ENCODE measurements at places on chromosomes 16 and 17. TPM values are rescaled to one million over a fixed set of nuclear protein-coding genes. Genes with fewer than 3 reads are reported as not detected.

DNA sequence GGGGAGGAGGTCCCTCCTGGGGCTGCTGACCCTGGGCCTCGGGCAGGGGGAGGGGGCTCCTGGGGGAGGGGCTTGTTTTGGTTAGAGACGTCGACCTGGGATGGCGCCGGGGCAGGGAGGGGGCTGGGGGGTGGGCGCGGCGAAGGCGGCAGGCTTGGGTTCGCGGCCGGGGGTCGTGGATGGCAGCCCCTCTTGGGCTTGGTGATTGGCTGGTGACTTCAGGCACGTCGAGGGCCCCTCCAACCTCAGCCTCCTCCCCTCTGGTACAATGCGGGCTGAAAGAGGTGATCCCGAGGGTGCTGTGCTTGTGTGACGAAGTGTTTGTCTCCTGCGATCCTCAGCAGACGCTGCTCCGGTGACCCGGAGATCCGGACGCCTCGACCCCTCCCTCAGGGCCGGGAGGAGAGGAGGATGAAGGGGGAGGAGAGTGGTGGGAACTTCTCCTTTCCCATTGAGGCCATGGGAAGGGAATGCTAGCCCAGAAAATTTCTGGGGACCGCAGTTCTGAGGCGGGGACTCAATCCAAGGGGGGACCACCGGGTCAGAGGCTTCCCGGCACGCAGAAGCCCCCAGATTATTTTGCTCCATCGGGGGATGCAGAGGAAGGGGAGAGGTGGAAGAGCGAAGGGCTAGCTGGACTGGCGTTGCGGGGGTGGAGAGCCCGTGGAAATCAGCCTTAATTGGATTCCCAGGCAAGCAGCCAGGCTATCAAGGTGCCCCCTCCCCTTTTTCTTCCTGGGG, 43.9 kb downstream of the RAI1 start:
- DNase-seq: no peak

- peak; percentile 42 for DNase-seq
Observed at GRCh38 chr16:57694725-57695679, at the start of gene DRC7. TSS of gene DRC7 (plus strand) at chr16:57694806. CDS start at chr16:57697950, 3,144 bp downstream.

DNA sequence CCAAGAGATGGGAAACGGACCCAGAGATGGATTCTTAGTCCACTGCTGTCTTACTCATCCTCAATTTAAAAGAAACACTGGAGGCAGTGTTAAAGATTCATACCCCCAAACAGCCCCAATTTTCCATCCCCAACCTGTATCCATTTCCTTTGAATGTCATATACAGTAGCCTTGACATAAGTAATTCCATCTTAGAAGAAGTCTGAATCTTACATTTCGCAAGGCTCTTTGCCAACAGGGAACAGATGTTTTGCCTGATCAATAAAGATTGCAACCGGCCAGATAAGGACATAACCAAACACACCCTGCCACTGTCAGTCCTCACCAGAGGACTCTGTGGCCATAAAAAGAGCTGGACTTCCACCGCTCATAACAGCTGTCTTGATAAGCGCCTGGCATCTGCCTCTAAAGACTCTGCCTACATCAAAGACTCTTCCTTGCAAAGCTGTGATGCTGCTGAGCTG, 59.0 kb upstream of the MED9 start:
- no peak for DNase-seq

DNA sequence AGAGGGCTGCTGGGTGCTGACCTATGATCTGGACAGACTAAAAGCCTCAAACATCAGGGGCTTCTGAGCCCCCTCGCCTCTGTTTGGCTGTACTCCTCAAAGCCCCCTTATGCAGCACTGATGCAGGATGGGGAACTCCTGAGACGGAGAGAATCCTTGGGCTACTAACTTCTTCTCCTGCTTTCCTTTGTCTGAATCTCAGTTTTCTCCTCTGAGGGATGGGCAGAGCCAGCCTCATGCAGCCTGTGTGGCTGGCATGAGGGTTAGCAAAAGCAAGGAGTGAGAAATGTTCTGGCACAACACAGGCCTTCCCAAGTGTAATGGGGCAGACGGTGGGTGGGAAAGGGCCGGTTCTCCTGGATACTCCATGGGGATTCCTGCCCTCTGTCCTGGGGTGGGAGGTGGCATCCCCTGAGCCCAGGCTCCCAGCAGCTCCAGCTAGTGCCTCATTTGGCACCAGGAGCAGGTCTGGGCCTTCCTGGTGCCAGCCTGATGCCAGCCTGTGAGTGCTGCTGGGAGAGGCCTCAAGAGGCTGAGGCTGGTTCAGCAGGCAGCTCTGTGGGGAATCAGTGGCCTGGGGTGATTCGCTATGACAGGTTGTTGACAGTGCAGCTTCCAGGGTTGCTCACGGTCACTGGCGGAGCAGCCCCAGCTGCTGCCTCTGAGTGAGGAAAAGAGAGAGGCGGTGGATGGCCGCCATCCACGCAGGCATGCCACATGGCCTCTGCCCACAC, 4.0 kb upstream of the BRD7 start:
- peak; percentile 75 for DNase-seq

The SEPTIN1 gene
- total RNA-seq: not detected

GRCh38 chr16:73544826-73545225, 496.9 kb upstream of the ZFHX3 start:
- DNase-seq: no peak

DNA sequence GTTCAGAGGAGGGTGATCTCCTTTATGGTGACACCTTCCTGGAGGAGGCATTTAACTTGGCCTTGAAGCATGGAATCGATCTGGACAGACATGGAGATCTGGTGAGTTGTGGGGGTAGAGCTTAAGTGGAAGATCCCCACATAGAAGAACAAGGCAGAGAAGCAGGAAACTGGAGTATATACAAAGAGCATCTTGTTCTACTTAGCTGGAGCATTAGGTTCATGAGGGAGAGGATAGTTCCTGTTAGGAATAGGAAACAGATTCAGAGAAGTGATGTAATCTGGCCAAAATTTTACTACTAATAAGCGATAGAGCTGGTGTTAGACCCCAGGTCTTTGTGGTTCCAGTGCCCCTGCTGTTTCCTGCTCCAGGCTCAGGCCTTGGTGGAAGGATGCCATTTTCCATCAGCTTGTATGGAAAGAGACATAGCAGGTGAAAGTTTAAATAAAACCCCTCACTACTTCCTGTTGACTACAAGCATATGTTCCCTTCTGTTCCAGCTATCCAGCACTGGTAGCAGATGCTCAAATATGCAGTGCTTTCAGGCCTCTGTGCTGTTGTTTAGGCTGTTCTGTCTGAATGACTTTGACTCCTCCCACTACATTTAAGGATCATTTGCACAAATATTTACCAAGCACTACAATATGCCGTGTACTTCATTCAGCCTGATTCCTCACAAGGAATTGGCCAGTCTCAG, 9.4 kb downstream of the RPAIN start:
- no peak for DNase-seq
